ENCODE measurements at places on chromosomes 2 and 18. TPM values are rescaled to one million over a fixed set of nuclear protein-coding genes. Genes with fewer than 3 reads are reported as not detected.

DNA sequence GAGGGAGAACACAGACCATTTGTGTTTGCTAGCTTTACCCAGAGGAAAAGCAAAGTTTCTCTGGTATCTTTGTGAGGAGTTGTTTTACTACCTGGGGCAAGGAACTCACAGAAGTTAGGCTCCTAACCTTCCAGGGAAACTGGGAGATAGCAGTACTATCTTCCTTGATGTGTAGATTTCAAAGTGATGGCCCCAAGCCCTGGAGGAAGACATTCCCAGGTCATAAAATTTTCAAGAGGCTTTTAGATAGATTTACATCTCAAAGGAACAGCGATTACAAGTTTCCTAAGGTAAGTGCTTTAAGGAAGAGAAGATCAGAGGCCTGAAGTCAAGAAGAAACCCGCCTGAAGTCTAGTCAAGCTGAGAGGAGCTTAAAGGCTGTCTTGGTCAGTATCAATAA is 1187.8 kb upstream of the TMEFF2 start:
- no peak overlapping the region for H3K4me3 ChIP-seq
- H3K4me1 ChIP-seq, result no peaks in the 10 kb centered on the region
- DNase-seq, result no peak
- H3K36me3 ChIP-seq, result no peaks in the 10 kb centered on the region
- H3K27me3 ChIP-seq, result no peaks in the 10 kb centered on the region
- H3K27ac ChIP-seq, result no peak overlapping the region

DNA sequence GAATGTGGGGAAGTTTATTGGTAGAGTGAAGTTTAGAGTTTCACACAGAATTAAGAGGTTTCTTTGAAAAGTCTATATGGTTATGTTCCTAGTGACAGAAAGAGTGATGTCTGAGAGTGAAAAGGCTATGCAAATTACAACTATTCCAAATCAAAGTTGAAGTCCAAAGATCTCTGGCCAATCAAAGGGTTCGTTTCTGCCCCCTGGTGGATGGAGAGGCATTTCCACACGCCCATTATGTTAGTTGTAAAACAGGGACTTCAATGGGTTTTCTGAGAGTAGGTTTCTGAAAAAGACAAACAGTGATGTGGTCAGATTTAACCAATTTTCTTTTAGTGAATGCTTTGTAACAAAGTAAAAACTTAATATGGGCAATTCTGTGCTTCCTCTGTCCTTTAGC is 441.5 kb upstream of the POU3F3 start:
- H3K4me3 ChIP-seq, result no peak overlapping the region
- no peaks in the 10 kb centered on the region for H3K4me1 ChIP-seq
- H3K27me3 ChIP-seq, result no peaks in the 10 kb centered on the region
- no peaks in the 10 kb centered on the region for H3K36me3 ChIP-seq
- H3K27ac ChIP-seq, result no peak overlapping the region

GRCh38 chr18:34978953-34979608 is 62.1 kb upstream of the MAPRE2 start:
- H3K36me3 ChIP-seq, result no peaks in the 10 kb centered on the region
- peak; percentile 54 for DNase-seq
- H3K27me3 ChIP-seq, result peaks cover 5% of the 10 kb centered on the region
- H3K4me1 ChIP-seq, result peaks cover 35% of the 10 kb centered on the region
- no peak overlapping the region for H3K27ac ChIP-seq
- peak overlapping the region; percentile 97 for H3K4me3 ChIP-seq

DNA sequence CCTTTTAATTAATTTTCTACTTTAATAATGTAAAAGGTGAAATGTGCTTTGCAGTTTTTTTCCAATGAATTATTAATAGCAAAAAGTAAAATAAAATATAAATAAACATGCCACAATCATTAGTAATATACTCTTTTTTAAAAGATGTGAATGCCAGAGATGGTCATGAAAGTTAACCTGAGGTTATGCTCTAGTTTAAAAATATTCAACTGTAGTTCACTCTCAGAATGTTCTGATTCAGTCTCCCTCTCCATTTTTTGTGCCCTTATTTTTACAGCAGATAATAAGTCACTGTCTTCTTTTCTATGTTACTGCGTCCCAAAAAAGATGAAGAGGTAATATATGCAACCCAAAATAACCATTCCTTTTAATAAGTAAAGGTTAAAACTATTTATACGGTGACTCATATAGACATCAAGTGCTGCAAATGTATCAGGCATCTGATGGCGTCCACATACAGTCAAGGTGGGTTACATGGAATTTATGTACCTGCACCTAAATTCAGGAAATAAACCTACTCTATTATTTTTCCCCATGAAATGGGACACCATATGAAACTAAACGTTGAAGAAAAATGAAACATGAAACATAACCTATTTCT is 153.6 kb upstream of the ZNF804A start:
- H3K27me3 ChIP-seq, result no peaks in the 10 kb centered on the region
- H3K4me1 ChIP-seq, result no peaks in the 10 kb centered on the region
- no peak overlapping the region for H3K27ac ChIP-seq
- no peak for DNase-seq
- no peaks in the 10 kb centered on the region for H3K36me3 ChIP-seq

- no peak overlapping the region for H3K27ac ChIP-seq
- peak; percentile 11 for DNase-seq
- no peaks in the 10 kb centered on the region for H3K36me3 ChIP-seq
- H3K4me1 ChIP-seq, result peaks cover 6% of the 10 kb centered on the region
Observed at GRCh38 chr2:48287976-48288375, 242.0 kb upstream of the STON1 start.

GRCh38 chr18:74333091-74333490 is 17.5 kb downstream of the C18orf63 start:
- no peak overlapping the region for H3K4me3 ChIP-seq
- no peak for DNase-seq
- no peaks in the 10 kb centered on the region for H3K36me3 ChIP-seq
- H3K4me1 ChIP-seq, result no peaks in the 10 kb centered on the region

DNA sequence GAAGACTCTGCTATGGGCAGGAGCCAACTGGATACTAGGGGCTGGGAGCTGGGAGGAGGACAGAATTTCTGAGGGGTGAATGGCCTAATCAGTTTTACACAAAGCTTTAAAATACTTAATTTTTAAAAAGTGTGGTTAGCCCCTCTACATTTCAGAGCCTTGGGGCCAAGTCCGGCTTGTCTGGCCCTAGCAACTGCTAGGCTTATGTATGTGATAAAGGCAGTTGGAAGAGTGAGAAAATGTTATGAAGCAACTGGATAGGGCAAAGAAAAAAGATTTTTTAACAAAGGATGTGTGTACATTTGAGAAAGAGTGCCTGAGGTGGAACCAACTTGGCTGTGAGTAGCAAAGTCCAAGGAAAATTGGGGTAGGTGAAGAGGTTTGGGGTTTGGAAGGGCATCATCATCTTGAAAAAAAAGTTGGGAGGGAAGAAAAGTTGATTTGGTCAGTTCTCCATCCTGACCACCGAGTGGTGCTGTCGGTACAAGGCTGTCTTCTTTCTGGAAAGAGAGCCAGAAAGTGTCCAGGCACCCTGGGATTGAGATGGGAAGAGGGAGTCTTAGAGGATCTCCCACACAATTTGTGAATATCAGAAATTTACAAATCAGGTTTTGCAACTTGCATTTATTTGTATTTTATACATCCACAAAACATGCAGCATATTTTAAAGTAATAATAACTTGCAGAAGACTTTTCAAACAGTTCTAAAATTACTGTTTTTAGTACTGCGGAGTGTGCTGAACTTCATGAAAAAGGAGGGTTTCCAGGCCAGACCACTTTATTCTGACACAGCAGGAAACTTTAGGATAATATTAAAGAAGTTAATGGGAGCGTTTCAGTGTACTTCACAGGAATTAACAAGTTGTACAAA is 10.5 kb upstream of the CDK15 start:
- H3K4me1 ChIP-seq, result no peaks in the 10 kb centered on the region
- no peaks in the 10 kb centered on the region for H3K27me3 ChIP-seq
- no peak overlapping the region for H3K27ac ChIP-seq
- no peaks in the 10 kb centered on the region for H3K36me3 ChIP-seq

Gene QPCT
- total RNA-seq, result 0.53 TPM

Gene SRD5A2
- not detected for total RNA-seq
